ENCODE measurements at places on chromosomes 3 and 15.
A peak's percentile ranks its signal among the peaks of the same experiment; 100 is the strongest.

- peak; percentile 38 for DNase-seq
These were observed 609 bp downstream of the RNF13 start for GRCh38 chr3:149813367-149814281.

GRCh38 chr15:90570643-90571042, 40.9 kb downstream of the CRTC3 start:
- DNase-seq: no peak

GRCh38 chr3:147119346-147119745, 287.0 kb downstream of the ZIC4 start:
- DNase-seq: no peak

- DNase-seq: no peak
These were observed 26.7 kb downstream of the SCG3 start for GRCh38 chr15:51708013-51708412.

GRCh38 chr3:44865272-44866035, 3.7 kb downstream of the TMEM42 start:
- DNase-seq: no peak

DNA sequence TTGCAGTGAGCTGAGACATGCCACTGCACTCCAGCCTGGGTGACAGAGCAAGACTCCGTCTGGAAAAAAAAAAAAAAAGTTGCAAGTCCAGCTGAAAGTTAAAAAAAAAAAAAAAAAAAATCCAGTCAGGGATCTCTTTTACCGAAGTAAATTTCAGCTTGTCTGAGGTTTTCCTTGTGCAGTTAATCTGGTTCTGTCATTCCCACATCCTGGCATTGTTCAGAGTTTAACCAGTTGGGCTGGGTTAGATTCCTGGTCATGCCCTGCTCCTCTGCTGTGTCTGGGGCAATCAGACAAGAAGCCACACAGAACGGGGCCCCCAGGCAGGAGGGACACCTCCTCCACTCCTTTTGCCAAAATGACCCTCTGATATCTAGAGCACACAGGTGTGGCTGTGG, 84.1 kb upstream of the KLHL25 start:
- no peak for DNase-seq

- DNase-seq: no peak
These were observed 326.1 kb downstream of the ZNF621 start for GRCh38 chr3:40850861-40851260.
